ENCODE measurements at places on chromosomes 3 and 15.

GRCh38 chr3:13539292-13539638, 9.7 kb upstream of the FBLN2 start:
- no peak for DNase-seq

DNA sequence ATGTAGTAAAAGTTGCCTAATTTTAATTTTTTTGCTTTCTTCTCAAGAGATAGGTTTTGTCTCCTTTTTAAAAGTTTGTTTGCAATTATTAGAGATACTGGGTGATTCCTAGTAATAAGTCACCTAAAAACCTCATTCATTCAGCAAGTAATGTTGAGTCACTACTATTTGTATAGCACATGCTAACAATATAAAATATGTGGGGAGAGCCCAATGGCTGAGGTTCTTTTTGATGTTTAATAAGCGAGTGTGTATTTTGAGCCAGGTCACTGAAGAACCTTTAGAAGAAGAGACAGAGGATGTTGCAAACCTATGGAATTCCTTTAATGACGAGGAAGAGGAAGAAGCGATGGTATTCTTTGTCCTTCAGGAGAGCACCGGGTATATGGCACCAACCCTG, 123.7 kb upstream of the CHRM5 start:
- no peak for DNase-seq

GRCh38 chr15:64017082-64017588, 29.1 kb downstream of the DAPK2 start:
- no peak for DNase-seq

DNA sequence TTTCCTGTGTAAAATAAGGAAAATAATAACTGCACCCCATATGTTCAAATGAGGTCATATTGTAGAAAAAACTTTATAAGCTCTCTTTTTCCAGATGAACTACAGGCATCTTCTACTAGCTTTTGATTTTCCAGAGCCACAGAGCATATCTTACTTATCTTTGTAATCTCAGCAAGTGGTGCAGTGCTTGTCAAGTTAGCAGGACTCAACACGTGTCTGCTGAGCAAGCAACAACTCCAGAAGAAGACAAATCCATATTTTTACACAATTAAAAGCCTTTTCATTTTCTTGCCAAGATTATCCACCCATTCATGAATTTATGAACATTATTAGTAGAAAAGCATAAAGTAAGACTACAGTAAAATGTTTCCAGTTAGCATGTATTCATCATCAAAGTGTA, 14.4 kb upstream of the TSC22D2 start:
- no peak for DNase-seq

DNA sequence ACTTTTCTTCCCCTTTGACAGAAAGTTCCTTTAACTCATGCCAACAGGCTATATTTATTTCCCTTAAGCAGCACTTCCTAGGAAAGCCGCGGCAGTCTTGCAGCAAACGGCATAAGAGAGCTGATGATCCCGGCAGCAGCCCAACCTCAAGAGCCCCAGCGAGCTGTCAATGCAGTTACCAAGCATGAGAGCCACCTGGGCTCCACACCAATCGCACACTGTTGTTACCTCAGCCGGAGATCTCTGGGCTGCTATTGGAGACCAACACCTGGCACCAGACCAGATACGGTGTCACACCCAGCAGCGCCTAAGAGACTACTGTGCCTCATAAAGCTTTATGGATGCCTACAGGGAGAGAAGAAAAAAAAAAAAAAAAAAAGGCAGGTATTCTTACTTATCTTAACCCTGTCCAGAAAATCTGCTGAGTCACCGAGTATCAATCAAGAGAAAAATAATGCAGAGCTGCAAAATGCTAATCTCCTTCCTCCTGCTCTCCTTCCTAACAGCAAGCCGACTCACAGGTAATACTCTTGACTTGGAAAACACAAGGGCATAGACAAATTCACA, 11.7 kb downstream of the ABCC5 start:
- peak; percentile 99 for DNase-seq

GRCh38 chr15:76973362-76973743, 21.6 kb upstream of the PSTPIP1 start:
- DNase-seq: no peak

DNA sequence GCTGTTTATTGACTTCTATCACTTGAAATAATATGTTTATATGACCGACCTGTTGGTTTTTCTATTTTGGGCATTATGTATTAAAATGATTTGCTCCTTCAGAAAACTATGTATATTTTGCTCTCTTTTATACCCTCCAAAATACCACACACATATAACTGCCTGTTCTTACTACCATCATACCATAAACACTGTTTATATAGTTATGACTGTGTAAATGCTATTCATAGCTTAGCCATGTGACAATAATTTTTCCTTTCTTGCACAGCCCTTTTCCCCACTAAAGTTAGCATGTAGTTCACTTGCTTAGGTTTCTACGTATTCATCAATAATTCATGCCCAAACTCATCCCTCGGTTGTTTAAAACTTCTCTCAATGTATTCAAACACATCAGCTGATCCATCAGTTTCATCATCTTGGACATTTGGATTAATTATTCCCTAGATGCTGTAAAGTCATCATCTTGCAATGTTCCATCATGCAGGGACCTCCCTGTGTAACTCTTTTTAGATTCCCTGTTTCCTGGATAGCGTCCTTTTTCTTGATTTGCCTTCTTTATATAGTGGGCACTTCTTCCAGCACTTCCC, 8.2 kb upstream of the RYK start:
- DNase-seq: no peak

DNA sequence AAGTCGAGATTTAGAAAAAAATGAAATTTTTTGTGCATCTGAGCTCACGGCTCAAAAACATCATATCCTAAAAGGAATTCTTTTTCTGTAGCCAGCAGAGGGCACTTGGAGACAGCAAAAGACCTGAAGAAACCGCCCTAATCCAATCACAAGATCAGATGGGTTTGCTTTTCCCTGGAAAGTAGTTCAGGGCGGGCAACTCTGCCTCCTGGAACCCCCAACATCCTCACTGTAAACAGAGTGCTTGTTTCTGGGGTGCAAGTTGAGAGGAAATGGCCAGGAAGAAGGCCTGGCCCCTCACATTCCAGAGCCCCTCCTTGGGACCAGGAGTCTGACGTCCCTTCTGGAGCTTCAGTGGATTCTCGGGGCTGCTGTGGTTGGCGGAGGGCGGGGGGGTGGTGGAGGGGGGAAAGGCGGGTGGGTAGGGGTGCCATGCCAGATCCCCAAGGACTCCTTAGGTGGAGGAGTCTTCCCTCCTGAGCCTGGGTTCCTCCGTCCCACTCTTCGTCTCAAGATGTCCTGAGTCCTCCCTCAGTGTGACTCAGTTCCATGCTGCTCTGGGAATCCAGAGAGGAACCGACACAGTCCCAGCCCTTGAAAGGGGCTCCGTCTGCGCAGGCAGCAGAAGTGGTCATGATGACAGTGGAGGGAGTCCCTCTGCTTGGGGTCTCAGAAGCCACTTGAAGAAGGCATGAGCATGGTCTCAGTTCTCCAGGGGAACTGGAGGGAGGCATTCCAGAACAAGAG, 35.9 kb downstream of the CCK start:
- DNase-seq: peak; percentile 20

- no peak for DNase-seq
Measured at GRCh38 chr3:107446706-107447105, 69.5 kb downstream of the CCDC54 start.

DNA sequence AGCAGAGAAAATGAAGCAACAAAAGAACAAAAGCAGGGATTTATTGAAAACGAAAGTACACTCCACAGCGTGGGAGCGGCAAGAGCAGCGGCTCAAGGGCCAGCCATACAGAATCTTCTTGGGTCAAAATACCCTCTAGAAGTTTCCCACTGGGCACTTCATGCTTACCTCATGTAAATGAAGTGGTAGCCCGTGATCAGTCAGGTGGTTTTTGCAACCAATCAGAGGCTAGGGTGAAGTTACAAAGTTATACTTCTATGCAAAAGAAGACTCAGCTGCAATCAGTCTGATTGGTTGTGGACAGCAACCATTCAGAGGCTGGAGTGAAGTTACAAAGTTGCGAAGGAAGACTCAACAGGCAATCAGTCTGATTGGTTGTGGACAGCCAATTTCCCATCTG, 37.8 kb upstream of the TRH start:
- DNase-seq: peak; percentile 56

GRCh38 chr3:170622369-170623159, 36.7 kb upstream of the SLC7A14 start:
- no peak for DNase-seq

DNA sequence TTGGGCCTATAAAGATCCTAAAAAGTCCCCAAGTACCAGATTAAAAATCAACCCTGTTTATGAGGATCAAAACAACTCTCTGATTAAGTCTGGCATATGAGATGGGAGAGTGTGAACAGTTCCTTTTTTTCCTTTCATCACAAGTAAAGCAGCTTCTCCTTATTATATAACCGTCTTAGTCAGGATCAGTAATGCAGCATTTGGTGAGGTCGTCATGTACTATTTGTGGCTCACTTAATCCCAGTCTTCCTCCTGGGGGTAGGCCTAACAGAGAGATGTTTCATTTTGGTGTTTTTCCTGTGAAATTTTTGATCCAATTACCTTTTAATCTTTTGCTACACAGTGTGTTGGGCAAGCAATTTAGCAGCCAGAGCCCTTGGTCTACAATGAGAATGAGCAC, 333.1 kb upstream of the KCNMB2 start:
- no peak for DNase-seq

DNA sequence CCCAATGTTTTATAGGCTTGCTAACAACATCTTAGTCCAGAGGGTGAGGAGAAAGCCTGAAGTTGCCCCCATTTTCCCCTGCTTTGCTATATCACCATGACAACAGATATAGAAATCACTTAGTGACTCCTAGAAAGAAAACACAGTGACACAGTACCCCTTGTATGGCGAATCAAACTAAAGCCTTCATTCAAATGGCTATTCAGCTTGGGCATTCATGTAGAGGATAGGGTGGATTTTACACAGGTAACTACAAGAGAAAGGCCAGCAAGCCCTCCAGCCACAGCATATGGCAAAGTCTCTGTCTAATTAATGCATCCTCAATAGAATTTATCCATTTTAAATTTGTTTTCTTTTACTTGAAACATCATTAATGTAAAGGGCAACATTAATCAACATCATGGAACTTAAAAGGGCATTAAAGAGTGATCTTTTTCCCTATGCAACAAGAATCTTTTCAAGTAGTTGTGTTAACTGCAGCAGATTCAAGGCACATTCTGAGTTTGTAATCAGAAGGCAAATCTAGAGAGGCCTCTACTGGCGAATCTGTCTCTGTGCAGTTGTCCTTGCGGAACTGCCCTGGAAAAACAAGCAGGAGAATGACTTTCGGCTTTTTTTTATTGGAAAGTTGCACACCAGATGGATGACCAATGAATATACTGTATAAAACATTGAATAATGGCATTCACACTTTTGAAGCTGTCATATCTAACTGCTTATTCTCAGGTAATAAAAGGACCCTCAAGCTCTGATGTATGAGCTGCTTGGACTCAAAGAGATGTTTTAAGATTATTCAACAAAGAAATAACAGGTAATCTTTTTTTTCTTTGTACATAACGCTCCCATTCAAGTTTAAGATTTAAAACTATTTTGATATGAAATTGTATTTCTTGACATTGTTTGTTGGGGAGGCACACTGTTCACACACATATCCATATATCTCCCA, 621.7 kb upstream of the AGTR1 start:
- peak; percentile 49 for DNase-seq

DNA sequence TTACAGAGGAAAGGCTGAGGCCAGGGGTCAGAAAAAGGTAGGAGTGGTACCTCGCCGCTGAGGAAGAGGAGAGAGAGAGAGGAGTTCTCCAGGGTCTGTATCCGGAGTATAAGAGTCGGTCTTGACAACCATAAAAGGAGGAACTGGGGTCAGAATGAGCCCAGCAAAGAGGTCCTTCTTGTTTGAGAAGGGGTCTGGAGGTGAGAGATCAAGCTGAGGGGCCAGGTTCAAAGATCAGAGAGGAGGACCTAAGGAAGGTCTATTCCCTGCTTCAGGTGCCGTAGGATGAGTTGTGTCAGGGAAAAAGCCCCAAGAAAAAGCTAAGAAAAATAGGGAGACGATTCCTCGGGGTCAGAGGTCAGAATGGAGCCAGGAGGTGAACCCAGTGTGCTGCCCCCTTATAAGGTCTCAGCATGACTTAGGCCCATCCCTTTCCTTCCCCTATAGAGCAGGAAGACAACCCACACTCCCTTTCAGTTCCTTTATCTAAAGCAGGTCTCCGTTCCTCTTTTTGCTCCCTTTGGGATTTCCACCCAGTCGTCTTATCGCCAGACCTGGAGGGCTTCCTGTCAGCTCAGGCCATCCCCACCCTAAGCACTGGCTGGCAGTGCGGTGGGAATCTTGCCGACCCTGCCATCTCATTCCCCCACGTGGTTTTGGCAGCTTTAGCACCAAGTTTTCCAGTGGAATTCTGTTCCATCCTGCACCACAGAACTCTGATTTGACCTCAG, 651 bp downstream of the MTMR14 start:
- no peak for DNase-seq

GRCh38 chr15:46815240-46815639, 902.1 kb upstream of the SEMA6D start:
- DNase-seq: no peak

DNA sequence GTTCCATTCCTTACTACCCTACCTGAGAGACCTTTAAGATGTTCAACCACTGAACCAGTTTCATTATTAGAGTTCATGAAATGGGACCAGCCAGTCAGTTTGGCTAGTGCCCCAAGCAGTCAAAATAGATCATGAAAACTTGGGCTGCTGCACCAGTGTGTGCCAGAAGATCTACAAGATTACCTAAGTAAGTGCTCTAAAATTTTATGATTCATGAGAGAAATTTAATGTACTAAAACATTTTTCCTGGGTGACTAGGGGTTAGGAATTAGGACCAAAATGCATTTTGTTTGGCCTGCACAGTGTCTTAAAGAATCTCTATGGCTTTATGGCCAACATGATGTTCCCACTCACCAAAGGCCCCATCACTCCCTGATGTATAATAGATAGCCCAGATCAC, 214.7 kb downstream of the ATP8B4 start:
- DNase-seq: no peak

GRCh38 chr3:51395493-51396213, 4.6 kb downstream of the RBM15B start:
- DNase-seq: no peak

GRCh38 chr3:129974833-129975704, 549 bp downstream of the TRH start:
- DNase-seq: peak; percentile 19

GRCh38 chr3:11477407-11477911, 166.3 kb downstream of the VGLL4 start:
- no peak for DNase-seq

DNA sequence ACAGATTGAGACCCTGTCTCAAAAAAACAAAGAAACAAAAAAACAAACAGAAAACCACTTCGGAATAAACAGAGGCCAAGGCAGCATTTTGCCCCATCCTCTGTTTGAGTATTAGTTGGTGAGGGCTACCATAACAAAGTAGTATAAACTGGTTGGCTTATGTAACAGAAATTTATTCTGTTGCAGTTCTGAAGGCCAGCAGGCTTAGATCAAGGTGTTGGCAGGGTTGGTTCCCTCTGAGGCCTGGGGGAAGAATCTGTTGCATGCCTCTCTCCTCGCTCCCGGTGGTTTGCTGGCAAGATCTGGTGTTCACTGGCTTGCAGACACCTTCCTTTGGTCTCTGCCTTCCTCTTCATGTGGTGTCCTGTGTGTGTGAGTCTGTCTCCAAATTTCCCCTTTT, 261.6 kb downstream of the PDZRN3 start:
- no peak for DNase-seq
